Stimulated activated CD8-positive, alpha-beta memory T cell treated with anti-CD3 and anti-CD28 coated beads, Interleukin-15, amount 100 ng/mL, for 48 hours (primary cell): ENCODE measurements at places on chromosomes 11 and 22.

- DNase-seq = no peak
Measured at GRCh38 chr11:4511282-4512245, 29.1 kb downstream of the OR52K1 start.

DNA sequence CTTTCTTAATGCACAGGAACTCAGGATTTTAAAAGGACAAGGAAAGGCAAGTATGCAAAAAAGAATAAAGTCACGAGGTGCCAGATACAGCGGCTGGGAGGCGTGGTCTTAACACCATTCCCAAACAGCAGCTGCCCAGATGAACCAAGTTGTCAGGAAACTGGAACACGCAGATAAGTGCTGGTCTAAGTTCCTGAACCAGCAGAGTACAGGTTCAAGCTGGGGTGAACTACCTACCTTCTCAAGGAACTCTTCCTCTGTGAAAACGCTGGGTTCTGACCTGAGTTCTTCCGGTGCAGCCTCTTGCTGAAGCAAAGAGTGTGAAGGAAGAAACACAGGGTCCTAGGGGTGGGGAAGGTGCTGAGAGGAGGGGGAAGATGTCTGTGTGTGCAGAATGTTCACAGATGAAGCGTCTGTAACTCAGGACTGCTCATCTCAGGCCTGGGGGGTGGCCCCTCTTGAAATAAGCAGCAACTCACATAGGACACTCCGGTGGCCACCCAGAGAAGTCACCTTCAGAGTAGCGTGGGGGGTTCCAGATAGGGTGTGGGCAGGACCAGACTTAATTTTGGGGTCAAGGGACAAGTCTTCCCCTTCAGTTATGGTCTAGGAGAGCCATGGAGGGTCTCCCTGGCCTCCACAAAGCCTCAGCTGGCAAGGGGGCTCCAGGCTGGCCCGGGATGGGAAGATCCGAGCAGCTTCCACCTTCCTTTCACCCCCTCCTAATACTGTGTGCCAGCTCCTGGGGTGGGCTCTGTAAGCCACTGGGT lies 3.2 kb downstream of the TPST2 start:
- DNase-seq = no peak

GRCh38 chr11:120324932-120325810 lies at the start of gene TLCD5:
TLCD5 (plus strand) TSS chr11:120325299; CDS start chr11:120327442, 2,143 bp downstream.
- peak; percentile 21 for DNase-seq

- DNase-seq = no peak
Measured at GRCh38 chr11:65576232-65576866, 496 bp downstream of the EHBP1L1 start.

GRCh38 chr11:12274056-12274455 lies 103.3 kb upstream of the PARVA start:
- no peak for DNase-seq

DNA sequence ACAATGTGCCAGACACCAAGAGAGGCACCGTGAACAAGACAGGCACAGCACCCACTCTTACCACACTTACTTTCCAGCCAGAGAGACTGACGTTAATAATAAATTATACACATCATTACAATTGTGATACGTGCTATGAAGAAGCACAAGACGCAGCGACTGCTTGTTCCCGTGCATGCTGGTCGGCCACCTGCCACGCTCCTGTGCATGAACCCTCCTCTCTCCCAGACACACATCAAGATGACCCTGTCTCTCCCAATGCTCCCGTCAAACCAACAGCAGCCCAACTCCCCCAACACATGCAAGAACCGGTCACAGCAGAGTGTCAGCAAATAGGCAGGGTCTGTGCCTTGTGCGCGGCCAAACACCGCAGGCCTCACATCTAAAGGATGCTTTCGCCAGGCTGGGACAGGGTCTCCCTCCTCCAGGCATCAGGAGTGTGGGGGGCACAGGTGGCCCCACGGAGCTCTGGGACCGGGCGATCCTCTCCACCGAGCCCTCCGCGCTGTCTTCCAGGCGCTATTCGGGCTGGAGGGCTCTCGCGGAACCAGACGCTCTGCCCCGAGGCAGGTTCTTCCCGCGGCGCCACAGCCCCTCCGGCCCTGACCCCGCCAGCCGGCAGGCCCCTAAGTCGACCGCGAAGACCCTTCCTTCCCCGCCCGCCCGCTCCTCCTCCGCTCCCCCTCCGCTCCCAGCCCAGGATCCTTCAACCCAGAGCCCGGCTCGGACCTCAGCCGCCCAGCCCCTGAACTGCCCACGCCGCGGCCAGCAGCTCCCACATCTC lies 533 bp downstream of the SERGEF start:
- DNase-seq = no peak

DNA sequence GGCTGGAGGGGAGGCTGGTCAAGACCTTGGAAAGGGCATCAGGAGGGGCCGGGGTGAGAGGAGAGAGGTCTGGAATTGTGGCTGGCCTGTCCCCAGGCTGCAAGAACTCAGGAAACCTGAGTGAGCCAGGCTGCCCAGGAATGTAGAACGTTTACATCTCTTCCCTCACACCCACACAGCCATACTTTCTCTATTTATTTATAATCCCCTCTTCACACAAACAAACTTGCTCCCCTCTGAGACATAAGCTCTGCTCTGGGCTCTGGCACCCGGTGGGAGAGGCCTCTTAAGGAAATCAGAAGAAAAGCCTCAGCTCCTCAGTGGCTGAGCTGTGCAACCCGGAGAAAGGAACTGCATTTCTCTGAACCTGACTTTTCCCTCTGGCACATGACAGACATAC lies 5.5 kb downstream of the CHRDL2 start:
- no peak for DNase-seq

GRCh38 chr22:49062155-49062801 lies 765.4 kb downstream of the BRD1 start:
- no peak for DNase-seq

DNA sequence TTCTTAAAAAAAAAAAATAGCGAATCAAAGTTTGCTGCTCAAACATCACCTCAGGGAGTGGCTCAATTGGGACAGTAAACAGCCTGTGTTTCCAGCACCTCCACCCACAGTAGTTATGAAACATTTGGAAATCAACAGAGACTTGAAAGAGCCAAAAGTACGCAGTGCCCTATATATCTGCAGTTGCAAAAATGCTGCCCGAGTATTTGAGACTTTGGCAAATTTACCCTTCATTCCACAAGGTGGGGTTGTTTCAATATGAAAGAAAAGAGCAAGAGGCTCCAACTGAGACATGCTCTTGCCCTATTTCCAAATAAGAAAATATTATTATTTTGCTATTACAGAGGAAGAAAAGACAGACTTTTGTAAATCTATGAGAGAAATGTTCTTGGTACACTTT lies 851.1 kb upstream of the RAG2 start:
- DNase-seq = no peak

GRCh38 chr11:92225568-92226330 lies 1.1 kb downstream of the FAT3 start:
- DNase-seq = no peak

- no peak for DNase-seq
Measured at GRCh38 chr22:28034760-28035401, 115.8 kb upstream of the PITPNB start.

DNA sequence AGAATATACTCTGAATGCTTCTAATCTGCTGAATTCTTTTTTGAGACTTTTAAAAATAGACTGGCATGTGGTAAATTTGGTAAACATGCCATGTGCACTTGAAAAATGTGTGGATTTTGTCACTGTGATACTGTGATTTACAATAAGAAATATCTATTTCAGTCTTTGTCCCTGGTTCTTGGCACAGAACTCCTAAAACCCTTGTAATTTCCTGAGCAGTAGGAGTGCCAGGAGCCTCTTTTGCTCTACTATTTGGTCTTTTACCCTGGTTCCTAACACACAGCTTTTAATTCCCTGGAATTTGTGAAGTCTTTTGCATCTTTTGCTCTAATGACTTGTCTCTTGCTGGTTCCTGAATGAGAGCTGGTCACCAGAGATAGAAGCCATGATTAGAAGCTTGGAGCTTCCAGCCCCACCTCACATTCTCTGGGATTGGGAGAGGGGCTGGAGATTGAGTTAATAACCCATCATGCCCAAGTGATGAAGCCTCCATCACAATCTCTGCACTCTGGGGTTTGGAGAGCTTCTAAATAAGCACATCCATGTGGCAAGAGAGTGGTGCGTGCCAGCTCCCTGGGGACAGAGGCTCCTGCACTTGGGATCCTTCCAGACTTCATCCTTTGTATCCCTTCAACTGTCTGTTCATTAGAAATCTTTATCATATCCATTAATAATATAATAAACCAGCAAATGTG lies 27.2 kb upstream of the SYT13 start:
- no peak for DNase-seq

DNA sequence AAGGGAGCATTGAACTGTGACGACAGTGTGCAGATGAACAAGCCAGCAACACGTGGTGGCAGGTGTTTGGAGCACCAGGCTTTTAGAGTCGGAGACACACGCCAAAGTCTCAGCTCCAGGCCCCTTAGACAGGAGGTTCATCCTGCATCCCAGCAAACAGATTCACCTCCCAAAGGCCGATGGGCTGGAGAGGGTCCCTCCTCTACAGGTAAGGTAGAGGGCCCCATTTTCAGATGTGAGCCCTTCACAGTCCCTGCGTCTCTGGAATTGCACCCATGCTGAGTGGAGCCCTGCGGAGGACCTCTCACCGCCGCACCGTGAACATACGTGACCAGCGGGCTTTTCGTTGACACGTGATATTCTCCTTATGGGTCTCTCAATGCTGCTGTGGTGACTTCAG lies 109.0 kb upstream of the B3GAT1 start:
- DNase-seq = no peak

- no peak for DNase-seq
Measured at GRCh38 chr11:69615545-69616278, 25.2 kb upstream of the CCND1 start.

DNA sequence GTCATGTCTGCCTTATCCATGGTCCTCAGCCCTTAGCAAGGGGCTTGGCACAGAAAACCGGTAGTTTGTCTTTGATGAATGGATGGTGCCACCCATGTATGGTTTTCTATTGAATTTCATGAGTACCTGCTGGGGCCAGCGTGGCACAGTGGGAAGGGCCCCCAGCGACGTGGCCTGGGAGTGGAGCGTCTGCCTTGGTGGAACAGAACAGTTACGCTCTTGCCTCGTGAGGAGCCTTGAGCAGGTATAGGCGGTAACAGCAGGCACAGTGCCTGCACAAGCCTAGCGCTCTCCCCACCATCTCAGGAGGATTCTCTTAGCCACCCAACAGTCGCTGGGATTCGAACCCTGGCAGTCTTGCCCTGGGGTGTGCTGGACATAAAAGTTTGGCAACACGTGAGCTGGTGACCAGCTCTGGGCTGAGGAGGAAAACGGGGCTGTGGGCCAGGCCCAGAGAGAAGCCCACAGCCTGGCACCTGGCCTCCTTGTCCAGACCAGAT lies 3.0 kb upstream of the SSH3 start:
- no peak for DNase-seq

GRCh38 chr11:77073328-77074001 lies 6.7 kb downstream of the CAPN5 start:
- no peak for DNase-seq

DNA sequence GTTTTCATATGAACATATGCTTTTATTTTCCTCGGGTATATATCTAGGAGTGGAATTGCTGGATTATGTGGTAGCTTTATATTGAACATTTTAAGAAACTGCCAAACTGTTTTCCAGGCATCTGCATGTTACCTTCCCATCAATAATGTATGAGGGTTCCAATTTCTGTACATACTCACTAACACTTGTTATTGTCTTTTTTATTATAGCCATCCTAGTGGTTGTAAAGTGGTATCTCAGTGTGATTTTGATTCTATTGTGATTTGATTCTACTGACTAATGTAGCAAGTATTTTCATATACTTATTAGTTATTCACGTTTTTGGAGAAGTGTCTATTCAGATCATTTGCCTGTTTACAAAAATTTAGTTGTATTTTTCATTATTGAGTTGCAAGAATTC lies 2.0 kb downstream of the ANO5 start:
- no peak for DNase-seq

GRCh38 chr11:57649826-57650738 lies at the start of gene YPEL4:
YPEL4 (minus strand) TSS chr11:57649912; CDS start chr11:57647107, 2,805 bp downstream.
- peak; percentile 33 for DNase-seq

GRCh38 chr11:34810107-34810562 lies 106.0 kb downstream of the APIP start:
- no peak for DNase-seq

GRCh38 chr11:3841426-3842350 lies 929 bp upstream of the RHOG start:
- DNase-seq = peak; percentile 92

DNA sequence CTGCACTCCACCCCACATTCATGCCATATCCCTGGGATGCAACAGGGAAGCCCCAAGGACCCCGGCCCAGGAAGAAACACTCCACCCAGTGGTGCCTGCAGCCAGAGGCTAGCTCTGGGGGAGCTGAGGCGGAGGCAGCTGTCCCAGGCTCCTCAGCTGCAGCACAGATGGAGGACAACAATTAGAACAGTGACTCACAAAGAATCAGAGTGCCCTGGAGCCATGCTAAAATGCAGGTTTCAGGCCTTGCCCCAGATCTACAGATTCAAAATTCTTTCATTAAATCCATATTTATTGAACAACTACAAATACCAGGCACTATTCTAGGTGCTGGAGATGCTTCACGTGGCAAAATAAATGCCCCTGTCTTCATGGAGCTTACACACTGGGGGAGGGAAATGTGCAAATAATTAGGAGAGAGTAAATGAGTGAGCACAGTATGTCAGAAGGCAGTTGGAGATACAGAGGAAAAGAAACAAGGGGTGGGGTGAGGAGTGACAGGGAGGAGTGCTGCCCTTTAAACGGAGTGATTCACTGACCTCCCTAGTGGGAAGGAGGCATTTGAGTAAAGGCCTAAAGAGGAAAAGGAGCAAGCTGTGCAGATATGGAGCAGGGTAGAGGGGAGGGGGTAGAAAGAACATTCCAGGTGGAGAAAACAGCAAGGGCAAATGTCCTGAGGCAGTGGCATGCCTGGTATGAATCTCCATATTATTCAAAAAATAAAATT lies 73.3 kb upstream of the CSNK2A3 start:
- no peak for DNase-seq
